CD4-positive, alpha-beta T cell treated with Interleukin-21 for 1 hour (primary cell): ENCODE measurements at places on chromosomes 1 and 21.
A peak's percentile ranks its signal among the peaks of the same experiment; 100 is the strongest.

- DNase-seq, result no peak
These were observed 96.6 kb downstream of the PTPN14 start for GRCh38 chr1:214454569-214455396.

DNA sequence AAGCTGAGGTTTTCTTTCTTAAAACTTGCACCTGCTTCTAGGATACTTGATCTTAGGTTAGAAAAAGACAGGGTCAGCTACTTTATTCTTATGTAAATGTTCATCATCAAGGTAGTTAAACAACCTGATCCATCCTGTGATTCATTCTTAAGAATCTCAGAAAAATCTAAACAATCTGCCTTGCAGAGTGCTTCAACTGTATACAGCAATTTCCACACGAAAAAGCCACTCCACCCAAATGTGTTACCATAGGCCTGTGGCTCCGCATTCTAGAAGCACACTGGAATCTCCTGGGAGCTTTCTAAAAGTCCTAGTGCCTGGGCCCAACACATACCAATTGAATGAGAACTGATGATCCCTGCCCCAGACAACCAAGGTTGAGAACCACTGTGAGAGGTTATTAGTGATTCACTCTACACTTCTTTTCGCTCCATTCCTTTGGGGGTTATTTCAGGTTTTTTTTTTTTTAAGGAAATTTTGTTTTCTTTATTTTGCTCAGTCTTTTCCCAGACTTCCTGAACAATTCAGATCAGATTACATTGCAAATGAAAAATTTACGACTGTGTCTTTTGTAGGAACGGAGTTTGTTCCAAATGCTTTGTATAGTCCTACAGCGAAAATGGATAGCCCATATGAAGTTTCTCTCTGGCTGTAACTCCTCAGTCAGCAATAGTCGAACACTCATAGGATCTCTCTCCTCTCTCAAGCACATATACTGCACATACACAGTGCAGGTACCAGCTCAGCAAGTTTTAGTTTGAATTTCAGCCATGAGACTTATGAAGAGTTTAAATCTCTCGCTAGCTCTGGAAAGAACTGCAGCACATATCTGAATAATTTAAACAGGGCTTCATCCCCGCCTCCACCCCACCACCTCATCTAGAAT, 16.1 kb downstream of the SMYD2 start:
- DNase-seq, result no peak

- DNase-seq, result no peak
These were observed 21.2 kb downstream of the CYP4B1 start for GRCh38 chr1:46820076-46820475.

DNA sequence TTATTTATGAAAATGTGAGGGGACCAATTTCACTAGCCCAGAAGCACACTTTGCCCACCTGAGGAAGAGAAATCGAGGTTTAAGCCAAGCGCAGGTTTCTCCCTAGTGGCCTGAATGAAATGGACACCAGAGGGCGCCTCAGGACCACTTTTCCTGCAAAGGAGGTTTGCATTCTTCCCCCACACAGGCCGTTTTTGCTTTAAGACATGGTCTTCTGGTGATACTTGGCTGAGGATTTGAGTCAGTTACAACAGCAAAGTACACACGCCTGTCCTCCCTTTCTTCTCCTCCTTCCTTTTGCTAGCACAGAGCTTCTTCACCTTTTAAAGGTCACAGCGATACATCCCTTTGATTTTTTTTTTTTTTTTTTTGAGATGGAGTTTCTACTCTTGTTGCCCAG, 5.4 kb downstream of the PLA2G2E start:
- peak; percentile 76 for DNase-seq

DNA sequence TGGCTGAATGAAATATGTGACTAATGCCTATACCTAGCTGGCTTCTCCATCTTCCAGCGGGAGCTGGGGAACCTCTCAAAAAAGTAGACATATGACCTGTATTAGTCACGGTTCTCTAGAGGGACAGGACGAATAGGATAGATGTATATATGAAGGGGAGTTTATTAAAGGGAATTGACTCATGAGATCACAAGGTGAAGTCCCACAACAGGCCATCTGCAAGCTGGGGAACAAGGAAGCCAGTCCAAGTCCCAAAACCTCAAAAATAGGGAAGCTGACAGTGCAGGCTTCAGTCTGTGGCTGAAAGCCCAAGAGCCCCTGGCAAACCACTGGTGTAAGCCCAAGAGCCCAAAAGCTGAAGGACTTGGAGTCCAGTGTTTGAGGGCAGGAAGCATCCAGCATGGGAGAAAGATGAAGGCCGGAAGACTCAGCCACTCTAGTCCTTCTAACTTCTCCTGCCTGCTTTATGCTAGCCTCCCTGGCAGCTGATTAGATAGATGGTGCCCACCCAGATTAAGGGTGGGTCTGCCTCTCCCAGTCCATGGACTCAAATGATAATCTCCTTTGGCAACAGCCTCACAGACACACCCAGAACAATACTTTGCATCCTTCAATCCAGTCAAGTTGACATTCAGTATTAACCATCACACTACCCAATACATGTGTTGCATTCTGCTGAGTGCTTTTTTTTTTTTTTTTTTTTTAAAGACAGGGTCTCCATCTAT, 19.6 kb downstream of the OLIG1 start:
- no peak for DNase-seq

DNA sequence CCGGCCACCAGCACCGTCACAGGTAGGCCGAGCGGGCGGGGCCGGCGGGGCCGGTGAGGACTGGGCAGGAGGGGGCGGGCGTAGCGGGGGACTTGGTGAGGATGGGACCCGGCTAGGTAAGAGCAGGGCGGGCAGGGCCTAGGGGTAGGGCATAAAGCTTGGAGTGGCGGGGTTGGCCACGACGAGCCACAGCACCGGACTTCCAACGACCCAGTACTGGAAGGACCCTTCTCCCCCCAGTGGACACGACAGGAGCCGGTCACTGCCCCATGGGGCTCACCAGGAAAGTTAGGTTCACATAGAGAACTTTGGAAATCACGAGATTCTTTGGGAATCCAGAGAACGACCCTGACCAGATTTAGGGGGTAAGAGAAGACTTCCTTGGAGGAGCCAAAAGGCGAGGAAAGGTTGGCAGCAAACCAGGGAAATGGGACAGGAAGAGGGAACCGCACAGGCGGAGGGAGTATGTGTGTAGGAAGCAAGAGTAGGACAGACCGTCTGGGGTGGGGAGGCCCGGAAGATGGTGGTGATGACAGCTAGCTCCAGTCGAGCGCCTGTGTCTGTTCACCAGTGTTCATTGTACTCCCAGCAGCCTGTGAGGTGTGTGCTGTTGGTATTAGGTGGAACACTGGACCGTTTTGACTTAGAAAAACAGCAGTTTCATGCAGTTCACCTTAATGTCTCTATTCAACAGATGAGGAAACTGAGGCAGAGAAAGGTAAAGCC, 20.4 kb downstream of the ZNF362 start:
- DNase-seq, result no peak

- no peak for DNase-seq
These were observed 439.6 kb upstream of the ADAMTS5 start for GRCh38 chr21:27406300-27407009.
